ENCODE measurements at places on chromosomes 16 and 17.

DNA sequence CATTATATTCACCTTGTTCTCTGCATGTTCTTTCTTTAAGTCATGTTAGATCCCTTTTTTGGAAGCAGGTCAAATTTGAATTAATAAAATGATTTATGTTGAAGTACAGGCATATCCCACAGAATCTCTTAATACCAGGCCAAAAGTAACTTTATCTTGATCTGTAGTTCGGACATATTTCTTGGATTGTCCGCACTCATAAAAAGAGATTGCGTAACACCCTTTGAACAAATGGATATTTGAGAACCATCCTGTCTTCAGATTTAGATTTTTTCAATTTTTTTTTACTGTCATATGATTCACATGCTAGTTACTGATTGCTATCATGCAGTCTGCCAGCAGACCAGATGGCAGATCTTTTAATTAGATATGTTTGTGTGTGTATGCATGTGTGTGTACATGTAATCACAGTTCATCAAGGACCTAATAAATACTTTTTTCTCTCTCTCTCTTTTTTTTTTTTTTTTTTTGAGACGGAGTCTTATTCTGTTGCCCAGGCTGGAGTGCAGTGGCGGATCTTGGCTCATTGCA lies 352.6 kb downstream of the WWOX start:
- DNase-seq, result no peak

- no peak for DNase-seq
Observed at GRCh38 chr16:27217256-27217655, 13.9 kb downstream of the KDM8 start.

GRCh38 chr17:74785096-74785980 lies 9.2 kb upstream of the NAT9 start:
- DNase-seq, result no peak

DNA sequence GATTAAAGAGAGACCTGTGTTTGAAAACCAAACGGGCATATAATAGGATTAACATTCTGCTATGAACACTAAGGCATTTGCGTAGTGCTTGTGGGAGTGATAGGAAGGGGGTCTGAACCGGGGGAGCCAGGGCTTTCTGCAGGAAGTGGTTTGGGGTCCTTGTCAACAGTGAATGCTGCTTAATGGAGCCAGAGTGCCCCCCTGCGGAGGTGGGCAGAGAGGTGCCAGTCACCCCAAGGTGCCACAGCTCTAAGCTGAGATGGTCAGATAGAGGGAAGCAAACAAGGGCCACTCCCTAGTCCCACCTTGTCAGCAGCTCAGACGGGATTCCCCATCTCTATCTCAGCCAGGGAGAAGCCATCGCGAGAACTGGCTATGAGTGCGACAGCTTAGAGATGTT lies 17.7 kb downstream of the NAA60 start:
- DNase-seq, result no peak

DNA sequence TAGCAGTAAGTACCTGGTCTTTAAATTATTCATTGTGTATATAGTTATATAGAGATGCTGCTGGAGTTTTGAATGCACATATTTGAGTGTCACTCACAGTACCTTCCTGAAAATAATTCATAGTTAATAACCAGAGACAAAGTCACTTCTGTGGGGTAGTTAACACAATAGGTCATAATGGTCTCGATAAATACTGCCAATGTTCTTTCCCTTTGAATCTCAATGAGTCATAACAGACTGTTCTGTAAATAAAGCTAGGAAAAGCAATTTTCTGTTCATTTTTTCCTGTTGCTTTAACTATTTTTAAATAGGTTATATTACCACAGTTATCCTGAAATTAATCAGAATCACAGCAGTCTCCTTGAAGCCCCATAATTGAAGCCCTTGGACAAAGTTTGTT lies 87.2 kb downstream of the MAP2K4 start:
- no peak for DNase-seq

DNA sequence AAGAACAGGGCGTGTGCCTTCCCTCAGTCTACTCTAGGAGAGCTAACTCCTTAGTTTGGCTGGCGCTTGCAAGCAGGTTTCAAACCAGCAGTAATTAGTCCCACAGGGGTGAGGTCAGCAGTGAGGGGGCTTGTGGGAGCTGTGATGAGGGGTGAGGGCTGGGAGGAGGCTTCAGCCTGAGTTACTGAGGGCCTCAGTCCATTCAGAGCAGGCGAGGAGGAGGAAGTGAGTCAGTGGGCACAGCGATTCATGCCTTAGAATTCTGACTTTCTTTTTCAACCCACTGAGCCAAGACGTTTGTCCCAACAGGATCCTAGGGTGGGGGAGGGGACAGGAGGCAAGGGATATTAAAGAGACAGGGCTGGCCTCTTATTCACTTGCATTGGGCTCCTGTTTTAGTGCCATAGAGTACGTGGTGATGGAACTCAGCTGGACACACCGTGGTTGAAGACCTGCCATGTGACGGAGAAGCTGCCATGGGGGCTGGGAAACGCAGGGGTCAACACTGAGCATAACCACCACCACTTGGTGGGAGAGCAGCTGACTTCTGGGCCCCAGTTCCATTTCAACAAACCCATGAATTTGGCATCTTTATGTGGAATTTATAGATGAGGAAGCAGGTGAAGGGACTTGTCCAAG lies 8.3 kb upstream of the ITGA3 start:
- DNase-seq, result no peak

- DNase-seq, result no peak
Observed at GRCh38 chr17:6528557-6528956, 27.8 kb downstream of the PITPNM3 start.

GRCh38 chr16:15913046-15913698 lies 24.8 kb upstream of the CEP20 start:
- DNase-seq, result no peak

- no peak for DNase-seq
Observed at GRCh38 chr17:39200070-39200879, at the start of gene RPL19. Gene RPL19, plus strand, starts transcription at chr17:39200283. Its CDS starts 62 bp downstream, at chr17:39200345.

DNA sequence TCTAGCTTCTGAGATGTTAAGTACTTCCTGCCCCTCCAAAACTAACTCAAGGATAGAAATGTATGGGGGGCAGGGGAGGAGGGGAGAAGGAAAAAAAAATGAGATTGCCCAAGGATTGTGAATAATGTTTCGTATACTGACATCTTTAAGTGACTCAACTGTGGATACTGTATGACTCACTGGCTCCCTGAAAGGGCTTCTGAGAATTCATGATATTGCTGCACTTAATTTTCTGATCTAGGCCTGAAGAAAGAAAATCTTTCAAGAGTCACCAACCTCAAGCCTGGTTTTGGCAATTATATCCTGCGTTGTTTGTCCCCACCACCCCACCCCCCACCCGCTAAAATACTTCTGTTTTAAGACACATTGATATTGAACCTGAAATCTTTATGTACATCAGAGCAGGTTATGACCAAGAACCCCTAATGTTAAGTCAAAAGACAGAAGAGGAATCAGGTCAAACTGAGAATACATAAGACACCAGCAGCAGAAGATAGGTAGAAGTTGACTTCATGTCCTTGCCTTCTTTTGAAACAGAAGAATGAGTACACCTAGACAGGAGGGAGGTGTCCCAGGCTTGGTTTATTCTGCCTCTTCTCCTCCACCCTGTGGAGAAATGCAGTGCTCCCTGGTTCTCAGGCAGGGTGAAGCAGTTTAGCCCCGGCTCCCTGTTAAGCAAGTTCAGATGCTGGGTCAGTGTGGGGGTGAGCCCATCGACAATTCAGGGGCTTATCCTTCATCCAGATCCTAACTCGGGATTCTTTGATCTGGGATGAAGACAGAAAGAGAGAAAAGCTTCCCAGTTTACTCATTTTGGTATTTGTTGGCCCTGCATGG lies 3.3 kb upstream of the FBXL20 start:
- DNase-seq, result peak; percentile 35

GRCh38 chr17:42010898-42011516 lies 6.2 kb downstream of the DNAJC7 start:
- no peak for DNase-seq

- DNase-seq, result no peak
Observed at GRCh38 chr17:44389723-44390202, 314 bp upstream of the ITGA2B start.

DNA sequence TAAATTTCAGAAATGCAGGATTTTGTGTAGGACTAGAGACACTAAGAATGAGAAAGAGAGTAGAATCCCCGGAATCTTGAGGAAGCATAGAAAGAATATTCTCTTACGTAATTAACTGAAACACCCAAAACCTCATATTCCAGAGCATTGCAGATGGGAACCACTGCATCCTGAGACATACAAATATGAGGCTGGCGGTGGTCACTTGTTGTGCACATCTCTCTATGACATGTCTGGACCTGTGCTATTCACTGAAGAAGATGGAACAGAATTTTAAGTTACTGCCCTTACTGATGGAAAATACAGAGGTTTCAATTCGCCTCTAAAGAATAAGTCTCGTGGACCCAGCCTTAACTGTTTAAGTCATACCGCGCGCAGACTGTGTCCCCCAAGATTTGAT lies 806 bp downstream of the RAD51C start:
- DNase-seq, result no peak

DNA sequence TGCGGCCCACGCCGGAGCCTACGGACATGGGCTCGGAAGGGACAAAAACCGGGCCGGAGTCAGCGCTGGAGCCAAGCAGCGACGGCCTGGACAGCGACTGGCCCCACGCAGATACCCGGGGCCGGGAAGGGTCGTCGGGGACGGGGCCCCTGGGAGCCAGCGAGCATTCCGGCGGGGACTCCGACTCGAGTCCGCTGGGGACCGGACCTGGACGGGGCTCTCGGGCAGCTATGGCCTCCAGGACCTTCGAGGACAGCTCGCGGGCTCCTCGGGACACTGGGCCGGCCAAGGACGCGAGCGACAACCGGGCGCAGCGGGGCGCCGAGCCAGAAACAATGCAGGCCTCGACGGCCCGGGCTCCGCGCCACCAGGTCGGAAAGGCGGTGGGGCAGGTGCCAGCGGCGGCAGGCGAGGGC lies 1.0 kb downstream of the MYO15B start:
- no peak for DNase-seq

- DNase-seq, result no peak
Observed at GRCh38 chr17:70523426-70523825, 354.1 kb downstream of the KCNJ2 start.

DNA sequence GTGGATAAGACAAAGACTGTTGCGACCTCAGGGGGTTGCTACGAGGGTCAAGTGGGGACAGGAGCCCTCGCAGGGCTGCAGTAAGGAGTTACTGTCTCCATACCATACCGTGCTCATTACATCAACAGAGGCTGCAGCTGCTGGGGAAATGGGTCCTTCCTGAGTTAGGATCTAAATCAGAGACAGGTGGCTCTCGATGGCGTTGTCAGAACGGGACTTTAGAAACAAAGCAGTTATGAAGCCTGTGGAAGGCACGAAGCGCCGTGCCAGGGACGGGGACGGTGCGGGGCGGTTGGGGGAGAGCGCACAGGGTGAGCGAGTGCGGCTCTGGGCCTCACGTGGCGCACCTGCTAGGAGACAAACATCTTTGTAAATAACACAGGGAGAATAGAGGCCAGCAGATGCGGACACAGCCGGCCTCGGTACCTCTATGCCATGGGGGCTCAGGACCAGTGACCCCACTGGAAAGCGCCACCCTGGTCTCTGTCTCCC lies 34.4 kb downstream of the ZCCHC14 start:
- DNase-seq, result no peak

GRCh38 chr17:80018917-80019651 lies 16.6 kb downstream of the TBC1D16 start:
- DNase-seq, result no peak

DNA sequence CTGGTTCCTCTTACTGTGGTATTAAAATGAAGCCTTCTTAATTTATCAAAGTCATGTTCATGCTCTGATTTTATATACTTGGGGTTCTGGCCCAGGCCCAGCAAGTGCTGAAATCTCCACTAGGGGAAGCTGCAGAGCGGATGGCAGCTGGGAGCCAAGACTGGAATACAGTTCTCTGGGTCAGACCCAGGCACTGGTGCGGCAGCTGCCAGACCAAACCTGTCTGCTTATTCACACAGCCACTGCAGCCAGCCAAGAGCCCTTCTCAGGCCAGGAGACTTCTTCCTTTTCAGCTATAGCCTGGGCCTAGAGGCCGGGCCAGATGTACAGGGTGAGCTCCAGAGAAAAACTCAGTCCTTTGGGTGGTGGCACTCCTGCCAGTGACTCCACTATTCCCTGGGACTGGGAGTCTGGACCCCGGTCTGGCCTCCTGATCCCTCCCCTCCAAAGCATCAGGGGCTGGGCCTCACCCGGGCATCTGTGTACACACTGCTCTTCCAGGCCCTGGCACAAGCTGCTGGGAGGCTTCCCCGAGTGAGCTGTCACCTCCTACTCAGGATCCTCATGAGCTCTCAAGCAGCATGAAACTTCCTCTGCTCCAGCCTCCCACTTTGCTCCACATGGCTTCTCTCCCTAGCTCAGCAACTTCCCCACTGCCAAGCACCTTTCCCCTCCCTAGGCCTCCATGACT lies 24.4 kb downstream of the ATP6V0D1 start:
- DNase-seq, result no peak

DNA sequence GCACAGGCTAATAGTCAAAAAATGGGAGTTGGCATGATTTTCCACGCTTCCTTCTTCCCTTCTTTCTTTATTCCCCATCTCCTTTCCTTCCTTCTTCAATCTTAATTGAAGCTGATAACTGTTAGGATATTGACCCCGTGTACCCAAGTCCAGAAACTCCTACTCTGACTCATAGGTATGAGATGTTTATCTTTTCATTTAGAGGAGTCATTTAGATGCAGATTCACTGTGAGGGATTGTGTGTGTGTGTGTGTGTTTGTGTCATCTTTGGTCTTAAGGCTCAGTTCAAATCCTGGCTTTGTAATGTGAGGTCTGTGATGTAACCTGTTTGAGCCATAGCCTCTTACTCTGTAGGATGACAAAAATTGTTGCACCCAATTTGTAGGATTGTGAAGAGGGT lies 332.0 kb upstream of the MAF start:
- DNase-seq, result no peak

DNA sequence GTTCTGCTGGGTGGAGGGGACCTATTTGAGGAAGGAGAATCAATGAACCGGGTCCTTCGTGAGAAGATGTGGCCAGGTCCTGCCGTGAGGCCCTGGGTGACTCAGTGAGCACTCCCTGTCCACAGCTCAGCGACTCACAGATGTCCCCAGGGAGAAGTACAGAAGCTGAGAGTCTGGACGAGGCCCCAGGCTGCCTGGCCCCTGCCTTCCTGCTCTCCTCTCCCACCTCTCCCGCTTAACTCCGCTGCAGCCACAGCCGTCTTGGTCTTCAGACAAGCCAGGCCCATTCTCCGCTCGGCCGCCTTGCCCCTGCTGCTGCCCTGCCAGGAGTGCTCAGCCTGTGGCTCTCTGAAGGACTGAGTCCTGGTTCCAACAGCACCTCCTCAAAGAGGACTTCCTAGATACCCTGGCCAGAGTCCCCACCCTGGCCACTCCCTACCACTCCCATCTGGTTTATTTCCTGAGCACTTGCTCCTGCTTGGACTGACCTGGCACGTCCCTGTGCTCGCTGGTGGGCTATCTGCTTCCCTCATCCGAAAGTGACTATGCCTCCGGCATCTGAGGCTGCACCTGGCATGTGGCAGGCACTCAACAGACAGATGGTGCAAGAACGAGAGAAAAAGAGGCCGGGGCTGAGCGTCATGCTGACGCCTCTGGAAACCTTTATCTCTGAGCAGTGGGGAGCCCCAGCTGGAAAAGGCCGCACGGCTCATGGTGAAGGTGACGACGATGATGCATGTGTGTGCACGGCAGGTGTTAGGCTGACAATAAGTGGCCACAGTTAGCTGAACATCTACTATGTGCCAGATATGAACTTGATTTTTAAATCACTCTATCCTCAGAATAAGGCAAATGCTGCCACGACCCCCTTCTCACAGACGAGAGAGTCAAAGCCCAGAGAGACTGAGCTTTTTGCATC lies 9.2 kb upstream of the TNFRSF13B start:
- DNase-seq, result no peak

All from HFF-Myc (cell line).